ENCODE measurements at places on chromosomes 1 and 21.

GRCh38 chr1:33255347-33256220, 708 bp upstream of the ZNF362 start:
- no peak for DNase-seq

DNA sequence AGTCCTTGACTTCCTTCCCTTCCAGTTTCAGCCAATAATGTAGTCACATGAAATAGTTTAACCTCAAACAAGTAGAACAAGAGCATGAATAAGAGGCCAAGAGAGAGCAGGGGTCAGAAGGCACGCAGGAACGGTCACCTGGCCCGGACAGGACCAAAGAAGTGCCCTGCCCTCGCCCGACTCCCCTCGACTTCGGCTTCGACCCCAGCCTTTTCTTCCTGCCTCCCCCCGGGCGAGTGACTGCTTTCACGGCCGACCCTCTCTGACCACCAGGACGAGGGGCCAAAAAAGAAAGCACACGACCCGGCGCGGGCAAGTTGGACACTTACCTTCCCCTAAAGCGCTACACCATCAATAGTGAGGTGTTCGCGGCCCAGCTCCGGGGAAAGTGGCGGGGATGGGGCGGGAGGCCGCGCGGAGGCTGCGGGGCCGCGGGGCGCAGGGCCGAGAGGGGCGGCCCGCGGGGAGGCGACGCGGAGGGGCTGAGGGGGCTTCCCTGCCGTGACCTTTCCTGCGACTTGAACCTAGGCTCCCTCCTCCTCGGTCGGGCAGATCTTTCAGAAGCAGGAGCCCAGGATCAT, 519 bp downstream of the RERE start:
- DNase-seq, result peak; percentile 8

DNA sequence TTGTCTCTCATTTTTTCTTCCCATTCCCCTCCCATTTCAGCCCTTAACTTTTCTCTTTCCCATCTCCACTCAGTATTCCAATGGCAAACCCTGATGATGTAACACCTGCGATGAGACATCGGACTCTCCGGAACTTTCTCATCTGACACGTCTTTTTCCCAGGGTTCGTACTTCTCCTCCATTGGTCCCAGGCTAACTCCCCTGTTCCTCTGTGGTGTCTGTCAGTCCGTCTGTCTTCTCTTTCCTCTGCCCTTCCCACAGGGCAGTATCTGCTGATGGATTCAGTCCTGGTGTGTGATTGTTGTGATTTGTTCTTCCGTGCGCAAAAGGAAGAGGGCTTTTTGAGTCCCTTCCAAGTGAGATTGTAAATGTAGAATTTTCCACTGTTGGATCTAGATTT, 27.7 kb downstream of the VANGL2 start:
- no peak for DNase-seq

GRCh38 chr1:153800516-153800915, 25.3 kb downstream of the SLC27A3 start:
- DNase-seq, result no peak

DNA sequence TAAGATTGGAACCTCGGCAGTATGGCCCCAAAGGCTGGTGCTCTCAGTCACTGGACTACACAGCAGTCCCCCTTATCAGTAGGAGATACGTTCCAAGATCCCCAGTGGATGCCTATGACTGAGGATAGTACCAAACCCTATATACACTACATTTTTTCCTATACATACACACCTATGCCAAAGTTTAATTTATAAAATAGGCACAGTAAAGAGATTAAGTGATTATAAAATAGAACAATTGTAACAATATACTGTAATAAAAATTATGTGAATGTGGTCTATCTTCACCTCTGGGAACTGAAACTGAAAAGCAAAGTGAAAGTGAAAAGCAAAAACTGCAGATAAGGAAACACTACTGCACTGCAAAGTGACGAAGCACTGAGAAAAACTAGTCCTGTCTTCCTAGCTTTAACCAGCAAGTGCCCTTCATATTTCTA, 96.8 kb downstream of the INTS7 start:
- no peak for DNase-seq

DNA sequence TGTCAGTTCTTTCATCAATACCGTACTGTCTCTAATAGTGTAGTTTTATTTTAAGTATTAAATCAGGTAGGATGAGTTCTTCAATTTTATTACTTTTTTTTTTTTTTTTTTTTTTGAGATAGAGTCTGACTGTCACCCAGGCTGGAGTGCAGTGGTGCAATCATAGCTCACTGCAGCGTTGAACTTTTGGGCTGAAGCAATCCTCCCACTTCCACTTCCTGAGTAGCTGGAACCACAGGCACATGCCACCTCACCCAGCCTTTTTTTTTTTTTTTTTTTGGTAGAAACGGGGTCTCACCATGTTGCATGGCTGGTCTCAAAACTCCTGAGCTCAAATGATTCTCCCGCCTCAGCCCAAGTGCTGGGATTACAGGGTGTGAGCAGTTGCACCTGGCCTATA, 44.3 kb downstream of the INAVA start:
- no peak for DNase-seq

DNA sequence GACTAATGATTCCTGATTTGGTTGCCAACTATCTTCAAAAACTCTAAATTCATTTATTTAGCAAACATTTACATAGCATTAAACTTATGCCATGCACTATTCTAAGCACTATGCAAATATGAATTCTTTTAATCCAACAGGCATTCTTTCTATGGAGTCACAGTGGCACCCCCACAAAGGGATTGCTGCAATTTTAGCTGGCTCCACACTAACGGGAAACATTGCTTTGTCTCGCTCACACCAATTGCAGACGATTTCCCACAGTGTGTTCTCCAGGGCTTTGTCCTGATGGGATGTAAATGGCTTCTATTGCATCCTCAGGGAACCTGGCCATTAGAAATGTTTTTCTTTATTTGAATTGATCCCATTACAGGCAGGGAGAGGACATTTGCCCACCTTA, 259.1 kb downstream of the BARHL2 start:
- no peak for DNase-seq

GRCh38 chr1:80926531-80926930, 874.2 kb upstream of the ADGRL2 start:
- no peak for DNase-seq

DNA sequence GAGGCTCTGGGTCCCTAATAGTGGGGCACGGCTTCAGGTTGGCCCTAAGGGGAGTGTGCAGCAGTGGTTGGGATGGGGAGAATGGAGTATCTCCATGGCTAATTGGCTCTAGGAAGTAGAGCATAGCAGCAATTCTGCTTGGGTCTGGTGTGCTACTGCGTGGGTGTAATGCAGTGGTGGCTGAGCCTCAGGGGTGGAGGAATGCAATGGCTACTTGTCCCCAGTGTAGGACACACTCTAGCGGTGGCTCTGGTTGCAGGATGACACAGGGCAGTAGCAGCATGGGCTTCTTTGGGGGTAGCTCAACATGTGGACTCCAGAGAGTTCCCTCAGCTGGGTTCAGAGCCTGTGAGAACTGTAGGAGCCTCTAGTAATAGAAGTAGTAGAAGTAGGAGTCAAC, 91.2 kb upstream of the FAM78B start:
- no peak for DNase-seq

GRCh38 chr1:9008236-9008635, 18.0 kb downstream of the SLC2A7 start:
- DNase-seq, result no peak

- no peak for DNase-seq
Measured at GRCh38 chr1:119682141-119682540, 29.6 kb upstream of the PHGDH start.

GRCh38 chr1:220711056-220711809, 21.1 kb downstream of the C1orf115 start:
- DNase-seq, result no peak

DNA sequence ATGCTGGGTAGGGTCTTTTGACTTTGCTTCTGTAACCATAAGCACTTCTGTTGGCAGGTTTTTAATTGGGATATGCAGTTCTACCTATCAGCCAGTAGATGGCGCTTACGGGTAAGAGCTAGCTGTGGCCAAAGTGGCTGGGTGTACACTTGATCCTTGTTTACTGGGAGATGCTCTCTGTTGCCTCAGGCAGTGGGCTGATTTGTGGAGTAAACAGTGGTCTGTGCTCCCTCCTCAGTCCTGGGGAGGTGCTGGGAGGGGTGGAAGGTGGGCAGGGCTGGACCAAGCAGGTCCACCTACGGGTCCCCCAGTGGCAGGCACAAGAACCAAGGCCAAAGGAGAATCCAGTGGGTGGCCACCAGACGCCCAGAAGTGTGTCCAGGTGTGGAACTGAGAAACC, 43.4 kb downstream of the RALGPS2 start:
- no peak for DNase-seq

DNA sequence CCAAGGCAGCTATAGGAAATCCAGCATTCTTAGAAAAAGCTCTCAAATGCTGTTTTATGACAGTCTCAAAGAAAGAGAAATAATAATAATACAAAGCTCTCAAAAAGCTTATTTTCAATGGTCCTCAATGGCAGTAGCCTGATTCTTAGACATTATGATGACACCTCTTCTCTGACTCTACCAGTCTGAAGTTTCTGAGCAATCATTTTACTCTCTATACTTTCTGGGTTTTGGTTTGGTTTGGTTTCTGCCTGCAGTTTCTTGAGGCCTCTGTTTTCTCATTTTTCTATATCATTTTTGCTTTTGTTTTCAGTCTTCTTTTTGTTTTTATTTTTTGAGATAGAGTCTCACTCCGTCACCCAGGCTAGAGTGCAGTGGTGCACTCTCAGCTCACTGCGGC, 50.2 kb upstream of the TBX15 start:
- DNase-seq, result no peak

GRCh38 chr1:4689271-4689935, 35.0 kb downstream of the AJAP1 start:
- no peak for DNase-seq

GRCh38 chr1:225896937-225897549, 8.1 kb upstream of the LEFTY1 start:
- DNase-seq, result peak; percentile 51

DNA sequence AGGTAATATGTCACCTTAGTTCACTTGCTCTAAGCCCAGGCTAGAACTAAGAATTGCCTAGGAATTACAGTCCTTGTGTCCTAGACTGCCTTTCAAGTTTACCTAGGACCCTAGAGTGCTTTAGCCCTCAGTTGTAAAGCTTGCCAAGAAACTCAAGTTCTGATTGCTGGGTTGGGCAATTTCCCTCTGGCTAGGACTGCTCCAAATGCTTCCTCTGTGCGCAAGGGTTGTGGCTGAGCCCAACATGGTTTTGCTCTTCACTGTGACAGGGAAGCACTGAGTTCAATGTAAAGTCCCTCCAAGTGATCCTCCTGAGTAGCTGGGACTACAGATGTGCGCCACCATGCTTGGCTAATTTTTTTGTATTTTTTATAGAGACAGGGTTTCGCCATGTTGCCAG, 102.3 kb upstream of the NEK7 start:
- no peak for DNase-seq

- no peak for DNase-seq
Measured at GRCh38 chr1:18645747-18646090, 15.1 kb downstream of the PAX7 start.

DNA sequence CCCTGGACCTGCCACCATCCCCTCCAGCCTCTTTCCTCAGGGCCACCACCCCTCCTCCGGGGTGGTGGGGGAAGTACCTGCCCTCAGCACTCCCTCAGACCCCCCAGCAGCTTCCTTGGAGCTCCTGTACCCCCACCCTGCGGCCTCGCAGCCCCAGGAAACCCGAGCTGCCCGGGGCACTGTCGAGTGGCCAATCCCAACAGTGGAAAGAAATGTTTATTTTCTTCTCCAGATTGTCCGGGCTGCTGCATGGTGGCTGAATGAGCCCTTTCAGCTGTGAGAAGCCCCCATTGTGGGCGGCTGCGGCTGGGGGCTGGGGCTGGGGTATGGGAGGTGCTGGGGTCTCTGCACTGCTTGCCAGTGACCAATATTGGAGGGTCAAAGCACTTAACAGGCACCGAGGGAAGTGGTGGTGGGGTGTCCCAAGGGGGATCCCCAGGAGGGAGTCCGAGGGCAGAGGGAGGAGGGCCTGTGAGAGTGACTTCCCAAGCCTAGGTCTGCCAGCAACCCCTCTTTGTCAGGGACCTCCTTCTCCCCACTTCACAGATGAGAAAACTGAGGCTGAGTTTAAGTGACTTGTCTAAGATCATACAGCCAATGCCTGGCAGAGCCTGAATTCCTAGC, 25.2 kb downstream of the RUNX3 start:
- DNase-seq, result peak; percentile 4

DNA sequence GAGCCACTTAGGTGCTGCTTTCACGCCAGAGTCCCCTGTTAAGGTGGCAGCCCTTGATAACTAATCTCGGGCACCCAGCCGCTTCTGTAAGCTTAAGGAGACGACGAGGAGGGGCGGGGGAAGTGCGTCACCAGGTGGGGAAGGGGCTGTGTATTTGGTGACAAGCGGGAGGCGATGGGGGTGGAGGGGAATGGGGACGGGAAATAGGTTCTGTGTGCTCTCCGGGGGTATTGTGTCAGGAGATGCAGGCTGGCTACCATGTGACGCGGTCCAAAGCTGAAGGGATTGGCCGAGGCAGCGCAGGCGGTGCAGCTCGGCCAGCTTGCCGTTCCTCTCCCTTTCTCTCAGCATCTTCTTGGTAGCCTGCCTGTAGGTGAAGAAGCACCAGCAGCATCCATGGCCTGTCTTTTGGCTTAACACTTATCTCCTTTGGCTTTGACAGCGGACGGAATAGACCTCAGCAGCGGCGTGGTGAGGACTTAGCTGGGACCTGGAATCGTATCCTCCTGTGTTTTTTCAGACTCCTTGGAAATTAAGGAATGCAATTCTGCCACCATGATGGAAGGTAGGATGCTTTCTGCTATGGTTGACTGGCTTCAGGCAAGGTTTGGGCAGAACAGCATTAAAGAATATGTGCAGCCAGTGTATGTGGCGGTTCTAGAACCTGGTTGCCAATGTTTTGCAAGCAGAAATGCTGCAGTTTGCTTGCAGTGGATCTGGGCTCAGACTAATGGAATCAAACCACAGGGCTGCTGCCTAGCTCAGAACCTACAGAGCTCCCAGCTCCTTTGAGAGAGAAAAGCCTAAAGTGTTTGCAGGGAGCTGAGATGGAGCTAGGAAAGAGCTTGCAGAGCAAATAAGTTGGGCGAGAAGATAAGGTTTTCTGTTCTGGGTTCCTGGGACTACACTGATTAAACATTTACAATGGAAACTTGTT, at the start of gene SGIP1:
Gene SGIP1 (plus strand): TSS at position 350 of the 937 bp plus-strand sequence. CDS start 206 bp downstream, at position 556.
- DNase-seq, result no peak

DNA sequence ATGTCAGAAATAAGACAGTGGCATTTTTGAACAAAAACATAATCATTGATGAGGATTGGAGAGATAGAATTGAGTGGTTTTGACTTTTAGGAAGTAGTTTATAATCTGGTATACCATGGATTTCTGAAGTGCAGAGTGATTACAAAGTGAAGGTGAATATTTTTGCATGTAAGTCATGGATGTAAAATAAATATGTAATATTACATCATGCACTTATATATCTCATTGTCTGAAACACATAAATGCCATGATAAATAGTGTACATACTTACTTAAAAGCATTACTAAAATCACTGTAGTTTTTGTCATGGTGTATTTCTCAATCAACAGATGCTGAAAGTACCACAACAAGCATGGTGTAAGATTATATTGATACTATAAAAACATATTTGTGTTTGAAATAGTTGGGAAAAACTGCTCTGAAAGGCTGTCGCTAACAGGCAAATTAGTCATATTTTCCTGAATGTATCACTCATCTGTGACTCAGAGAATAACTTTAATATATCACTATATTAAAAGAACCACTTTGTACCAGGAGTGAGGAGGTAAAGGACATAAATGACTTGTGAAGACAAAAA, 24.8 kb upstream of the RGS18 start:
- DNase-seq, result no peak
